ENCODE measurements at places on chromosomes 12 and 14. TPM values are rescaled to one million over a fixed set of nuclear protein-coding genes. Genes with fewer than 3 reads are reported as not detected.

The NTN4 gene
- total RNA-seq: 76.7 TPM

The IL26 gene
- total RNA-seq: not detected

- no peak for DNase-seq
Observed at GRCh38 chr12:6782850-6783566, 6.3 kb upstream of the CD4 start.

GRCh38 chr14:80356413-80356812 lies 145.1 kb upstream of the DIO2 start:
- DNase-seq: no peak

DNA sequence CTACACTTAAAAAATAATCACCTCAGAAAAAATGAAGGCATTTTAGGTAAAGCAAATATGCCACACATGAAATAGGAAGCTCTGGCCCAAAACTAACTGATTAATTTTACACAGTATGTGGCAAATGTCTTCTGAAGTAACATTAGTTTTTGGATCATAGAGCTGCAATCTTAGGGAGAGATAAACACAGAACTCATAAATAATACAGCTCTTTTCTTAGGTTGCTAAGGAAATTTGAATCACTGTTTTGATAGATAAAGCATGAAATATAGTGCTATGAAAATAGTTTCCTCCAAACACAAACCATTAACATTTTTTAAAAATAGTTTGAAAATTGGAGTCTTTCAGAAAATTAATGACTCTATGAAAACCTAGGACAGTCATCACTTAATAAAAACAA lies 15.0 kb downstream of the RASSF9 start:
- DNase-seq: no peak

DNA sequence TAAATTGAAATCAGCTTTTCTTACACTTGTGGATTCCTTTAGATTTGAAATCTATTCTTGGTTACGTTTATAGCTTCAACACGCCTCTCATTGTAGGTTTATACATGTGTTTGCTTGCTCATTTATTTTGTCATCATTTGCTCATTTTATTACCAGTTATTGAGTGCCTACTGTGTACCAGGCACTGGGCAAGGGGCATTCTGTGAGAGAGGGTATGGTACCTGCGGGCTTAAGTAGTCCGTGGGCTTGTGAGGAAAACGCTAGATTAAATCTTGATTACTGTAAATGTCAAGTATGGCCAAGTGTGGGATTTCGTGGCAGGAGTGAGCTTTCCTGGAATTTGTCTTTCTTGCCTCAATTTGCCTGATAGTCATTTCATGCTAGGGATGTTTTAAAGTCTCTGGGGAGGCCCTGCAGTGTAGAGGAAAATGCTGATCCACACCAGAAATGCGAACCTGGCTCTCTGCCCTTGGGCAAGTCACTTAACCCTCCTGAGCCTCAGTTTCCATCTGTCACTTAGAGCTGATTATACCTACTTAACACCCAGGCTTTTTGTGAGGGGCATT lies 92.7 kb downstream of the CACNA1C start:
- no peak for DNase-seq

DNA sequence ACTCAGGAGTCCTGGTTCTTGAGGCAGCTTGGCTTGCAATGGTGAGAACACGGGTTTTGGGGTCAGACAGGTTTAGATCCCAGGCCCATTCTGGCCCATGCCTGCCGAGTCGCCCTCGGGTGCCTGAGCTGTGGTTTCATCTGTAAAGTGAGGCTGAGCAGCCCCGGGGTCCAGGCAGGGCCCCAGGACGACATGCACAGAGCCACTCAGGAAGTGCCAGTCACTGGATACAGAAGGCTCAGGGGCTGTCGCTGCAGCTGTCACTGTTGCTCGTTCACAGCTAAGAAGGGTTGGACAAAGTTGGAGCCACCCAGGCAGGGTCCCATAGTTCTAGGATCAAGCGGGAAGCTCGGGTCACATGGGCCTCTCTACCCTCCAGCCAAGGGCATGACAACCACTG lies 403.1 kb downstream of the BCL11B start:
- DNase-seq: no peak

- no peak for DNase-seq
Observed at GRCh38 chr12:98018836-98019235, 496.6 kb upstream of the TMPO start.

GRCh38 chr14:69023035-69023434 lies 43.9 kb upstream of the ACTN1 start:
- DNase-seq: no peak

Measured in kidney epithelial cell (primary cell).